ENCODE measurements at places on chromosomes 6 and 20.

DNA sequence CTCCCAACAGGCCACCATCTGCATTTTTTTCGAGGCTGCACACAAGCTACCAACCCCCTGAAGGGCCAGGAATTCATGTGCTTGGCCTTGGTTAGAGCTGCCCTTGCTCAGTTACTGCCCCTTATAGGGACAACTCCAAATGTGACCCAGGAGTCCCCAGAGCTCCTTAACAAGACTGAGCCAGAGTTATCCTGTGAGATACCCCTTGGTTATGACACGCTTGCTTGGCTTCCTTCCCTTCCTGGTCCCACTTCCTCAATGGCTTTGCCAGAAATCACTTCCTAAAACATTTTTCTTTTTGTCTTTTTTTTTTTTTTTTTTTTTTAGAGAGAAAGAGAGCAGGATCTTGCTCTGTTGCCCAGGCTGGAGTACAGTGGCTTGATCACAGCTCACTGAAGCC, 8.9 kb downstream of the TREM1 start:
- no peak for DNase-seq

GRCh38 chr6:143620447-143620846, 57.3 kb upstream of the PHACTR2 start:
- DNase-seq = no peak

DNA sequence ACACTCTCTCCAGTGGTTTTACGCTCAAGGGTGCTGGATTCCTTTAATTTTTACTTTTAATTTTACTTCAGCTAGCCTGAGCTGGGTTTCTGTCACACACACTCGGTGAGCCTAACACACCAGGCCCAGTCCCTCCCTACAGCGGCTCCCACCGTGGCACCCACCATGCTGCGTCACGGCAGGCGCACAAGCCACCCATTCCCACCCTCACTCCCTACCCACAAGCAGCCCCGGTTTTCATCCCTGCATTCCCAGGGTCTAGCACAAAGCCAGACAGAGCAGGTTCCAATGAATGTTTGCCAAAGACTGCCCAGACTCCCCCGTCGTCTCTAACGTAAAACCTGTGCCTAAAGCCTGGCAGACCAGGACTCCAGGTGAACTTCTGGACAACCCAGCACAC, 50.3 kb downstream of the MYH7B start:
- no peak for DNase-seq

DNA sequence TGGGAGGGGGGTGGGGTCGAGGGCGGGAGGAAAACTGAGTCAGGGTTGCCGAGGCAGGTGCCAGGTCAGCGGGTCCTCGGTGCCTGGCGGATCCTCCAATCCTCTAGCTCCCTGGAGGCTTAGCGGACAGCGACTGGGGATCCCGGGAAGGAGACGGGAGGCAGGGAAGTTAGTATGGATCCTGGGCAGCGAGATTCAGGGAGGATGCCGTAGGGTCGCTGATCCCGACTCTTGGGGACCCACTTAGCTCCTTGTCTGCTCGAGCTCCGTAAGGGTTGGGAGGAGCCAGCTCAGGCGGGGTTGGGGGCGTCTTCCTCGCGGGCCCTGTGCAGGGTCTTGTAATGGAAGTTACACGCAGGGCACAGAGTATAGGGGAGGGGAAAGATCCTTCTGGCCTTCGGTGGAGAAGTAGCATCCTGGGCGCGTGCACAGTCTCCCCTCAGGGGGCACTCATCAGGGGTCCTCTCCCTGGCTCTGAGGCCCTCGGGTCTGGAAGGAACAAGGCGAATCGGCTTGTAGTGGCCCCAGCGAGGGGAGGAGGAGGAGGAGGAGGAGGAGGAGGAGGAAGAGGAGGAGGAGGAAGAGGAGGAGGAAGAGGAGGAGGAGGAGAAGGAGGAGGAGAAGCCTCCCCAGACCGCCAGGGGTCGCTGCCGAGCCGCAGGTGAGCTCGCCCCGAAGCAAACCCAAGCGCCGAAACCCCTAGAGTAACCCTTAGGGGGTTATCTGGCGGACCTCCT, 6.4 kb upstream of the SLC12A5 start:
- no peak for DNase-seq

Data from neuronal stem cell (in vitro differentiated cells).